Posterior vena cava (tissue), 2 donors: ENCODE measurements at places on chromosomes 4 and X. TPM values are rescaled to one million over a fixed set of nuclear protein-coding genes. Genes with fewer than 3 reads are reported as not detected.

The ZCCHC18 gene
- total RNA-seq, result 2.0 TPM

The SPARCL1 gene
- 868 TPM for total RNA-seq

The CSAG1 gene
- total RNA-seq, result not detected

The GPC3 gene
- total RNA-seq, result 13.5 TPM

The CT55 gene
- not detected for total RNA-seq

The PDGFRA gene
- total RNA-seq, result 192 TPM

The BOD1L1 gene
- 34.2 TPM for total RNA-seq

The CXCL6 gene
- total RNA-seq, result not detected

The SSX2B gene
- total RNA-seq, result not detected

The GPRASP3 gene
- total RNA-seq, result 4.5 TPM

The TMEM144 gene
- total RNA-seq, result 8.0 TPM

GRCh38 chr4:14532436-14532835, 469.8 kb upstream of the CPEB2 start:
- DNase-seq, result no peak

- no peak for DNase-seq
These were observed 46.0 kb downstream of the MAOA start for GRCh38 chrX:43702079-43702524.

DNA sequence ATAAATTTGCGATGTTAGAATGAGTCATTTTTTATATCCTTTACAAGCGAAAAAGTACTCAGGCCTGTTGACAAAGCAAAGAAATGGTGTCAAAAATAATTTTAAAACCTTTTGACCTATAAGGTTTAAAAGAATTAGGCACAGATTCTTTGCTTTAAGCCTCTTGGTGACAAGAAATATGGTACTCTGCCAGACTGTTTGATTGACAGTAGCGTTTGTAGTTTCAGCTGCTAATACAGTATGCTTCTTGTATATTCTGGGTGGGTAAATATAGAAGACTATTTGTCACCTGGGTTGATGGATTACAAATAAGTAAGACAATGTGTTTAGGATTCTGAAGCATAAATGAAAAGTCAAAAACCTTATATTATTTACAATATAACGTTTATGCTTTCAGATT, 193.1 kb upstream of the PITX2 start:
- no peak for DNase-seq

- no peak for DNase-seq
These were observed 17.9 kb upstream of the HAND2 start for GRCh38 chr4:173547889-173548288.

GRCh38 chrX:147476008-147476407, 435.7 kb upstream of the FMR1 start:
- DNase-seq, result no peak

GRCh38 chr4:168696826-168697225, 200.0 kb downstream of the PALLD start:
- no peak for DNase-seq

- DNase-seq, result no peak
These were observed 36.3 kb downstream of the RLIM start for GRCh38 chrX:74578137-74578536.

DNA sequence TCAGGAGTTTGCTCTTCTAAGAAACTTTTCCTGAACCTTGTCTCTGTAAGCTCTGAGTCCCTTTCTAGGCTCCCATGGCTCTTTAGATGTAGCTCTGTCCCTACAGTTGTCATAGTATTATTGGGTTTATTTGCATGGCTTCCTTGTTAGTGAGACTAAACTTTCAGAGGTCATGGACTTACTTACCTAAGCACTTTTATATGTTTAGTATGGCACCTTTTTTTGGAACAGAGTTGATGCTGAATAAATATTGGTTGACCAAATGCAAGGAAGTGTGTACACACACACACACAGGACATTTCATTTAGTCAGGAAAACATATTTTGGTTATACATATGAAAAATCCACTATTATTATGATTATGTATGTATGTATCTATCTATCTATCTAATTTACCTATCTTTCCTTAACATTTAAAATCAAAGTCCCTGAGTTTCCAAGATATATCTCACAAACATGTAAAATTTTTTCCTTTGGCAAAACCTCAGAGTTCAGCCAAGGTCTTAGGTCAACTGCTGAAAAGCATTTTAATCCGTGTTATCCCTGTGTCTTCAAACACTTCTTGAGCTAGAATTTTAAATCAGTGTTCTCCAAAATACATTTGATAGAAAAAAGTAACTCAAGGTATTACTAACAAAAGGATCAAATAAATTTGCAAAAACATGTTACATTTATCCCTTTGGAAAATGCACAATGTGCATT, 47.1 kb upstream of the GBA3 start:
- no peak for DNase-seq

GRCh38 chrX:67777148-67777547, 233.3 kb downstream of the AR start:
- DNase-seq, result no peak

GRCh38 chrX:18426004-18426320, 554 bp downstream of the CDKL5 start:
- DNase-seq, result no peak

DNA sequence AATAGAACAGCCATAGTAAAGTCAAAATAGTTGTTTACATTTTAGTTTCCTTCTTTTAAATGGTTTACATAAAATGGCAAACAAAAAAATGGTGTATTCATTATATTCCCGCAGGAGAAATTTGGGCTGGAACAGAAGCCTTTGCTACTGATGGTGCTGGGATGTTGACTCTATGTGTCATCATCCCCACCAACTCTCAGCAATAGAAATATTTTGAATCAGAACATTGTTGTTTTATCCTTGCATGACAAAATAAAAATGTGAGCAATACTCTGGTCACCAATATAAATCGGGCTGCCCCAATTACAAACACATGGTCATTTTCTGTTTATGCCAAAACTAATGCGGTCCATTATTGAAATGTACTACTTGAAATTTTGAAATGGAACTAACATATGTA, 1131.6 kb upstream of the PCDH7 start:
- no peak for DNase-seq

- DNase-seq, result no peak
These were observed 31.3 kb upstream of the TFDP3 start for GRCh38 chrX:133249266-133250058.

GRCh38 chr4:88070031-88070430, 62.6 kb downstream of the PKD2 start:
- no peak for DNase-seq

DNA sequence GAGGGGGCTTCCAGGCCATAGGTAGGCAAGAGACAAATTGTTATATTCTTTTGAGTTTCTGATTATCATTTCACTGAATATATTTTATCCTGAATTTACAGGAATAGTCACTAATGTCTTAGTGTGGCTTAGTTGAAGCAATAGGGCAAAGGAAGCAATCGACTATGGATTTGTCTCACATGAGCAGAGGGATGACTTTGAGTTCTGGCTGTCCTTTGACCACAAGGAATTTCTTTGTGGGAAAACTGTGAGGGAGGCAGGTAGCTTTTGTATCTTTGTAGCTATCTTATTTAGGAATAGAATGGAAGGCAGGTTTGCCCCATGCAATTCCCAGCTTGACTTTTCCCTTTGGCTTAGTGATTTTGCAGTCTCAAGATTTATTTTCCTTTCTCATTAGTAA, 207.3 kb upstream of the ANXA10 start:
- DNase-seq, result no peak

GRCh38 chr4:42142591-42142990, 9.9 kb downstream of the BEND4 start:
- no peak for DNase-seq

GRCh38 chr4:139767168-139767567, 101.5 kb downstream of the MGST2 start:
- DNase-seq, result no peak

- no peak for DNase-seq
These were observed 800.2 kb upstream of the TENM3 start for GRCh38 chr4:181443021-181443420.

DNA sequence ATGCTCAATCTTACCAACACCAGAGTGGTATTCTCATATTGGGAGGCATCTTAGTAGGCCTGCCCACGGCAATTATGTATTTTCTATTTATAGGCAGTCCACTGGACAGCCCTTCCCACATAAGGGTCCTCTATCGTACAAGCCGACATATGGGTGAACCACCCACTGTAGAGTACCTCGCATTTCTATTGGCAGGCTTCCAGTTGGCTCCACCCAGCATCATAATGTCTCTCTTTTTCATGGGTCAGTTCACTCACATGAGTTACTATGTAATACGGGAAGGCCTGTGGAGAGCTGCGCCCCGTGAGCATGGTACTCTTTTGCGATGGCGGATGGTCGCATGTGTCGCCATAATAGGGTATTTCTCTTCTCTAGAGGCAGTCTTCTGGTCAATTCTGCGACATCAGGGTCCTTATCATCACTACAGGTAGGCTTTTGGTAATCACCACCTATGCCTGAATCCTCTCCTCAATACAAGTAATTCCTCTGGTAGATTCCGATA, 29.4 kb upstream of the FOXR2 start:
- DNase-seq, result no peak

DNA sequence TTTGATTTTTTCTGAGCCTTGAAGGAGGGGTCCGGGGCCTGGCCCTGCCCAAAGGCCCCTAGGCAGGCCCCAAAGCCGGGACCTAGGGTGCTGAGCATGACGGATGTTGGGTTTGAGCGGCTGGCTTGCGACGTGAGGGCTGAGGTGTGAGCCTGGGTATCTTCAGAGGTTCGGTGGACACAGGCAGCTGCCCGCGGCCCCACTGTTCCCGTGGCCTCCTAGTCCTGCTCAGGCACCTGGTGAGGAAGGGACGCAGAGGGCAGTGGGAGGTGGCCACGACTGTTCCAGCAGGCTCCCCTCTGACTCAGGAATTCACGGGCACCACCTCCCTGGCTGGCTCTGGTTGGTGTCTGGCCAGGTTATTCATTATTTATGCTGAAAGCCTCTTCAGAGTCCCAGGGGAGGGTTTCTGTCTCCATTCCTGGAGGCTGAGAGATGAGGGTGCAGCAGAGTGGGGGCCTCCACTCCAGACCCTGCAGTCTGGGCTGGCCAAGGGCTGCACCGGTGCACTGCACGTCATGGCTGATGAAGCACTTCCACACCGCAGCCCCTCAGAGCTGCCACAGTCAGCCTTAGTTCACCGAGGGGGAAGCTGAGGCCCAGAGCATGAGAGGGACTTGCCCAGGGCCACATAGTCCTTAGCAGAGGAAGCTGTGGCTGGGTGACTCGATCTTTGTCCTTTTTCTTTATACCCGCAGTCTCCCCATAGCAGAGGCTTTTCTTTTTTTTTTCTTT, 2.2 kb downstream of the MSANTD1 start:
- peak; percentile 62 for DNase-seq

- no peak for DNase-seq
These were observed 18.8 kb downstream of the MSN start for GRCh38 chrX:65686236-65686635.

DNA sequence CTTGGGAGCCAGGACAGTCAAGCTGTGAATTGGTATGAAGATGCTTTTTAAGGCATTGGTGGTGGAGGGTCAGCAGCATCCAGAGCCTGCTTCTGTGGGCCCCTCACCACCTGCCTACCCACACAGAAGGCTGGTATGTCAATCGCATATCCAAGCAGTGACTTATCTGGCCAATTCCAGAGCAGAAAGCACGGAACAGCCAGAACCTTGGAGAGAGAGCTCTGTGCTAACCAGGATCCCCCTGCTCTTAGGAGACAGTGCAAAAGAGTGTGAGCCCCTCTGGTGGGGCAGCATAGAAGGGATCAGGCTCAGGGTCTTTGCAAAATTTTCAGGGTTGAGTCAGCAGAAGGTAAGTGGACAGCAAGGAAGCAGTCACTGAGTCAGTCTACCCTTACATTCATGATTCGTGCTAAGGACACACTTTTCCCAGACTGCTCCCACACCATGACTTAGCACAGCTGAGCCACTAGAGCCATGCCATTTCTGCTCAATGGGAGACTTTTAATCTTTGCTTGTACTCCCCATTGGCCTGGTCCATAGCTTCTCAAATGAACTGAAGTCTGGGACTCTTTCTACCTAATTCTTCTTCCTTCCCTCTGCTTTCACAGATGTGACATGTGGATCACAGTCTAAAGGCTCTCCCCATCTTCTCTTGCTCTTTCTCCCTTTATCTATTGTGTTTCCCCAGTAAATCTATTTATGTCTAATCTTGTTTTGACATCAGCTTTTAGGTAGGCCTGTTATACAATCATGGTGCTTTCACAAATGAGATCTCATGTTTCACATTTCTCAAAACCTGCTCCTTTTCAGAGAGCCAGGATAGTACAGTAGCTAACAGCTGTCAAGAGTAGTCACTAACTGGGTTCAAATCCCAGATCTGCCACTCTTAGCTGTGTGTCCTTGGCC, 20.0 kb downstream of the MORF4L2 start:
- DNase-seq, result no peak

DNA sequence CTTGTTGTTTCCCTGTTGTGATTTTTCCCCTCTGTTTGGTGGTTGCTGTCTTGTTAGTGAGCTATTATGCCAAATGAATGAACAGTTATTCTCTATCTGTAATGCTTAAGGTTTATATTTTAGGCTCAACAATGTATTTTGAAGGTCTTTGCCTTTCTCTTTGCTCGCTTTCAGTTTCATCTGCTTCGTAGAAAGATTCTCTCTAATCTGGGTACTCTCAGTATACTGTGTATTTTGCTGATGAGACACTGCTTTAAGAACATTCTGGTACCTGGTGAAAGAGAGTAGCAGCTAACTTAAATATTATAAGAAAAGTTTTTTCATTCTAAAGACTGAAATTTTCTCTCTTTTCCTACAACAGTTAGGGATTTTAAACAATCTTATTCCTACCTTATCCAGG, 1274.7 kb upstream of the PABPC4L start:
- no peak for DNase-seq

DNA sequence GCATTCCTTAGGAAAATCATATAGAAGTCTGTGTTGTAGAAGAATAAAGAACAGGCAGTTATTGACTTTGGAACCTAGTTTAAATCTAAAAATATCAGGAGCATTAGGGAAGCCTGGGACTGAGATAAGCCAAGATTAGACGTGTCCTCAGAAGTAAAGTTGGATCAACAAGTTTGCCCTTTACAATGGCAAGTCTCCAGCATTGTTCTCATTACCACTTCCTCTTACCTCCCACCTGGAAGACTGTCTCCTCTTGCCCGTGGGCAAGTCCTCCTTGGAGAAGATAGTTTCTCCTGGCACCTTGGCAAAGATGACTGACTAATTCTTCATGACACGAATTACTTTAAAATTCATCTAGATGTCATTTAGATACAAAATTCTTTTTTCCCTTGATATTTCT, 37.8 kb downstream of the CNKSR2 start:
- no peak for DNase-seq

- no peak for DNase-seq
These were observed 156.4 kb upstream of the BOD1L1 start for GRCh38 chr4:13783800-13784411.

- DNase-seq, result no peak
These were observed 67.0 kb downstream of the DACH2 start for GRCh38 chrX:86215260-86215659.
